Activated T-cell treated with anti-CD3 and anti-CD28 coated beads, Interleukin-2, amount 50 U/mL, for 1 hour (primary cell): ENCODE measurements at places on chromosomes 2 and 18.

- DNase-seq = no peak
Measured at GRCh38 chr2:106963156-106963555, 77.2 kb upstream of the ST6GAL2 start.

GRCh38 chr18:3294435-3295080, 32.6 kb downstream of the MYL12B start:
- no peak for DNase-seq

GRCh38 chr2:27828305-27828704, 56.8 kb downstream of the MRPL33 start:
- no peak for DNase-seq

DNA sequence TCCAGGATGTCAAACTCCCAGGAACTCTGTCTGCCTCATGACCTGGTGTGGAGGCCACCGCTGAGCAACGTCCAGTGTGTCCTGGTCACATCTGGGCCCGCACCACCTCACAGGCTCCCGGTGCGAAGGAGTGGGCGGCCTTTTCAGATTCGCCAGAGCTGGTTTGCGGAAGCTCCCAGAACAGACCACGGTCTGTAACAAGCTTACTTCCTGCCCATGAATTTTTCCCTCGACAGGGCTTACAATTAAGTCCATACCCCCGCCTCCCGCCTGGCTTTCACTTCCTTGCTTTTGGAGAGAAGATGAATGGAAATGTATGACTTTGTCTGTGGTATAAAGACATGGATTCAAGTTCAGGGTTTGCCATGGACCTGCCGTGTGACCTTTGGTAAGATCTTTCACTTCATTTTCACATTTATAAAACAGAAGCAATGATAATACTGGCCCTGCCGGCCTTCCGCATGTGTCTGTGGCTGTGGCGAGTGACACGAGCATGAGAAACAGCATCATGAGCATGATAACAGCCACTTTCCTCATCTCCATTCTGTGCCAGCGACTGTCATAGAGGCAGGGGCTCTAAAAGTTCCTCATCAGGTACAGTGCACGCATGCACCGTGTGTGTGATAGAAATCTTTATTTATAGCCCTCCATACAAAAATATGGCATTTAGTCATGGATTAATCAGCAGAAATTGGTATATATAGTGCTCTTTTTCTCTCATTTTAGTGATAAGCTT, 31.0 kb upstream of the KCNF1 start:
- no peak for DNase-seq
